ENCODE measurements at places on chromosomes 5 and 9.
A peak's percentile ranks its signal among the peaks of the same experiment; 100 is the strongest.

DNA sequence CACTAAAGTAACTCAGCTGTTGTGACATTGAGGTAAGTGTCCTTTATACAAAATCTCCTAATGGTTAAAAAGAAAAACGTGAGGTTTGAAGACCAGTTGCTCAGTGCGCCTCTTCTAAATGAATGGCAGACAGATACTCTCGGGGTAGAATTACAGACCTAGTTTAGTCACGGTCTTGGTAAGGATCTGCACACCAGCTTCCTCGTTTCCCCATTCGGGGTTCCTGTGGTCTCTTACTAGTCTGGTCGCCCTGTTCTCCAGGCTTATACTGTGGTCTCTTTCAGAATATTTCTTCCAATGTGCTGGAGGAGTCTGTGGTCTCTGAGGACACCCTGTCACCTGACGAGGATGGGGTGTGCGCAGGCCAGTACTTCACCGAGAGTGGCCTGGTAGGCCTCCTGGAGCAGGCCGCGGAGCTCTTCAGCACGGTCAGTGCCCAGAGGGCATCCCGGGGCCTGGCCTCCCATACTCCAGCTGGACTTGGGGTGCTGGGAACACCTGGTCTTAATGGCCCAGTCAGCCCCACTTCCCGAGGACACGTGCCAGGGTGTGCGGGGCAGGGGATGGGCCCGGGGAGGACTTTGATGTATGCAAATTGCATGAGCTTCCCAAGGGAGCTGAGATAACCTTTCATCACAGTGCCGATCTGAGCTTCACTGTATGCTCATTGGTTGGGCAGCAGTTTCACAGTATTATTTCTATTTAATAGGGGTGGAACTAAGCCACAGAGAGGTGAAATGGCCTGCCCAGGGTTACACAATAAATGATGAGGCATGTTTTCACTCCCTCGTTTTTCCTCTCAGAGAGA lies 224.5 kb downstream of the DOCK8 start:
- DNase-seq, result no peak

DNA sequence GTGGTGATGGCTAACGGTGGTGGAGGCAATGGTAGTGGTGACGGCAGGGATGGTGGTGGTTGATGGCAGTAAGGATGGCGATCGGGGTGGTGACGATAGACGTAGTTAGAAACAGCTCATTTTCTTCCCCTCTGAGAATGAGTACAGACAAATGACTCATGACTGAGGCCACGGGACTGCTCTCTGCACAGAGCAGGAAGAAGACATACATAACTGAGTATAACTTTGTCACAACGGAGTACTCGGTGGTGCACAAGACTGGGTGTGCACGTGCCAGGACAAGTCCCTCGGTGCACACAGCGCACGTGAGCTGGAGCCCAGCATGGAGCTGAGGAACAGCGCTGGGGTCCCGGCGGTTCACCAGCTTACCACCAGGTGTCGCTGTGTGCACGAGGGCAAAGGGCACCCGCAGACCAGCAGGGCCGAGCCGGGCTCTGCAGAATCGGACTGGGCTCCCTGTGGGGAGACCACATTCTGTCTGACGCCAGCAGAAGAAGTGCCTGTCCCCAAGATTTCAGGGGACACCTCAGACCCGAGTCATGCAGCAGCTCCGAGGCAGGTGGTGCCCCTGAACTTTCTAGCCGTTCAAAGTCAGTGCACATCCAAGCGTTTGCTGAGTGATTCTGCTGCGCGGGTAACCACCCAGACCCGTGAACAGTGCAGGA lies 188.6 kb downstream of the FSTL4 start:
- DNase-seq, result peak; percentile 30

DNA sequence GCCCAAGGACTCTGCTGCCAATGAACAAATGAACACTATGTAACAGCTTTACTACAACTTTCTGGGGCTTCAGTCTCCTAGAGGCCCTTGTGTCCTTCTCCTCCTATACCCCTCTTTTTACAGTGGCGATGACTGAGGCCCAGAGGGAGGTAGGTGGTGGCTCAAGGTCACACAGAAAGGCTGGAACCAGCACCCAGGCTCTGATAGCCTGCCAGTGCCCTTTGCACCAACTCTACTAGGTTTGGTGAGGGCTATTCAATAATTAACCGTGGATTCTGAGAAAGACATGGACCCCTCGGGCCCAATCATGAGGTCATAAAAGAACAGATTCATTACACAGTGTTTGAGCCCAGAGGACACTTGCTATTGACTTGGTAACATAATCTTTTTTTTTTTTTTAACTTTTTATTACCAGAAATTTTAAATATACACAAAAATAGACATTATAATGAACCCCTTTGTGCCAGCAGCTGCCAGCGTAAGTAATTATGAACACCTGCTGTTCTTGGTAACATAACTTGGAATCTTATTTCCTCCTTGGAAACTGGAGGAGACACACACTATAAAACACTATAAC lies 6.1 kb upstream of the ALDH1B1 start:
- no peak for DNase-seq

DNA sequence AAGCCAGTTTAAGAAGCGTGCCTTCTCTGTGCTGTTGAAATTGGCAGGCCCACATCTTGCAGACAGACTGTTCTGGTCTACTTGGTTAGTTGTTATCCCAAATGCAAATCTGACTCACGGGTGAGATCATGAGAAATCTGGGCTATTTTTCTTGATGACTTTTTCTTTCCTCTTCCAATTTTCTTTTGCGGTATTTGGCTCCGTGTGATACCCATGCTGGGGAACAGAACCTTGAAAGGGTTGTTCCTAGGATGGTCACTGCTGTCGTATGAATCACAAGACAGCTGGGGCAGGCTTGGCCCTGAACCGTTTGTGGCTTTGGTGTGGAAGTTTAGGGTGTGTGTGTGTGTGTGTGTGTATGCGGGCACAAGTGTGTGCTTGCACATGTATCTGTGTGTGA lies 24.6 kb downstream of the PDZD2 start:
- DNase-seq, result no peak

Data from GDM1 (cell line).